Activated CD4-positive, alpha-beta T cell treated with anti-CD3 and anti-CD28 coated beads, Interleukin-2, amount 10 ng/mL, durations not matched to agents 24 days and 14 days (primary cell): ENCODE measurements at places on chromosomes 7 and 10. TPM values are rescaled to one million over a fixed set of nuclear protein-coding genes. Genes with fewer than 3 reads are reported as not detected.

- H3K4me3 ChIP-seq = no peak overlapping the region
- H3K36me3 ChIP-seq = no peaks in the 10 kb centered on the region
- H3K27ac ChIP-seq = no peak overlapping the region
- DNase-seq = no peak
- no peaks in the 10 kb centered on the region for H3K4me1 ChIP-seq
These were observed 55.1 kb upstream of the LAMB1 start for GRCh38 chr7:108057951-108058481.

DNA sequence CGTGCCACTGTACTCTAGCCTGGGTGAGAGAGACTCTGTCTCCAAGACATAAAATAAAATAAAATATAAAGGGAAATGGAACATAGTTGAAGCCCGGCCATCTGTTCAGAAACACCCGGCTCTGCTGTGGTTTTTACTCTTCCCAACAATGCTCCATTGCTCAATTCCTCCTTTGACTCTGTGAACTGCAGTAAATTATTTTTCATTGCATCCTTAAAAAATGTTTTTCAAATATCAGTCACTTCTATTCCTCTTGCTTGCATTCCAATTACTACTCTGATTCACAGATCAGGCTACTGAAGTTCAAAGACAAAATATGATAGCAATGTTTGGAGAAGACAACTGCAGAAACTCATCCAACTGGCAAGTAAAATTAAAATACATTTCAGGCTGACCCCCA, 983.0 kb downstream of the SORCS1 start:
- no peak overlapping the region for H3K4me3 ChIP-seq
- no peak overlapping the region for H3K27ac ChIP-seq
- no peak for DNase-seq
- H3K27me3 ChIP-seq = no peaks in the 10 kb centered on the region

DNA sequence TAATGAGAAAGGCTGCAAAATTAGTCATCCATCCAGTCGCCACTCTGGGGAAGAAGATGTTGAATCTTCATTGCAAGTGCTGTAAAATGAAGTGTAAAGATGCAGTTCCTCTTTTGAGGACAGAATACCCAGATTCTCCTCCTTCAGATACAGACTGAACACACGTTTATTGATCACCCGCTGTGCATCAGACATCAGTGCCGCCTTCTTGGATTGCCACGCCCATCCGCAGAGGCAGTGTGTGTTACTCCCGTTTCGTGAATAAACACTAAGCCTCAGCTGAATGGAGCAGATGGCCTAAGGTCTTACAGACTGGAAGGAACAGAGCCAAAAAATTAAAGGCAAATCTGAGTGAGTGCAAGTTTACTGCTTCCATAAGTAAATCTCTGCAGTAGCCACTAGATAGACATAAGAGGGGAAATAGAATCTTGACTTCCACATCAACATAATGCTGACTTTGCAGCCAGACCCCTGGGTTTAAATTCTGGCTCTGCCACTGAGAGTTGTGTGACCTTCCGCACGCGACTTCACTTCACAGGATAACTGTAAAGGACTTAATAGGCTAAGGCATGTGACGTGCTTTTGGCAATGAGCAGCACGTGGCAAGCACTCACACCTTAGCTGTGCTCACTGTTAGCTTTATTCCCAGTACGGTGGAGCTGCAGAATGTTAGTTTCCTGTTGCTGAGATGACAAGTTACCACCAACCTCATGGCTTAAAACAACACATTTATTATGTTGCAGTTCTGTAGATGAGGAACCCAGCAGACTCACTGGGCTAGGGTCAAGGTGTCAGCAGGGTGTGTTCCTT, 285.9 kb downstream of the CELF2 start:
- H3K36me3 ChIP-seq = peaks cover 90% of the 10 kb centered on the region
- H3K27me3 ChIP-seq = no peaks in the 10 kb centered on the region
- H3K4me1 ChIP-seq = peaks cover 7% of the 10 kb centered on the region
- no peak for DNase-seq
- no peak overlapping the region for H3K4me3 ChIP-seq

DNA sequence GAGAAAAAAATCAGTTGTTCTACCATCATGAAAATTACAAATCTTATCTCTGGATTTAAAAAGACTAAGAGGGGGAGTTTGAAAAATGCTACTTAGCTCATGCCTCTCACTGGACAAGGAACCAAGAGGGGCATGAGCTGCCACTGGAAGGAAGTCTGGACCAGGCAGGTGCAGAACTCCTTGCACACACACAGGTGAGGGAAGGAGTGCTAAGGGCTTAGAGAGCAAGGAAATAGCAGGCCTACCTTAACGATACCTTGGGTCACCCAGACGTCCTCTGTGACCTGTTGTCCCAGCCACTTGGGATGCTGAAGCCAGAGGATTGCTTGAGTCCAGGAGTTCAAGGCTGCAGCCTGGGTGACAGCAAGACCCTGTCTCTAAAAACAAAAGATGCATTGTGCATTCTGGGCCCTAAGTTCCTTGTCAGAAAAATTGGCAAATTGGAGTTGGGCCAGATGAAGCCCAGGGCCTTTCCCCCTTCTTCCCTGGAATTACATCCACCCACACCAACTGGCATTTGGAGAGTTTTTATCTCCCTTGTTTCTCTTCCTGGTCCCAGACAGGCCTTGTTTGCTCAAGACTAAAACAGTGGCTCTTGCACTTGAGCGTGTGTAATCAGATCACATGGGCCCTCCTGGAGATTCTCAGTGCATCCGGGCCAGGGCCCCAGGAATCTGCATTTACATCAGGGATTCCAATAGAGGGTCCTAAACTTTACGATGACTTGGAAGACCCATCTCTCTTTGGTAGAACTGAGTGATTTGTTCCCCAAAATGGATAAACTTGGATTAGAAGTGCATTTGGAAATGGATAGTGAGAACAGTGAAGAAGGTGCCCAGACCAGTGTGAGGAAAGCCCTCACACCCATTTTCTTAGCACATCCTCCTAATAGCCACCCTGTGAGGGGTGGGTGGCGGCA, 3.0 kb downstream of the DDIT4 start:
- H3K4me3 ChIP-seq = peak overlapping the region; percentile 96
- no peaks in the 10 kb centered on the region for H3K27me3 ChIP-seq
- peak overlapping the region; percentile 92 for H3K27ac ChIP-seq
- peaks cover 31% of the 10 kb centered on the region for H3K36me3 ChIP-seq
- peaks cover 42% of the 10 kb centered on the region for H3K4me1 ChIP-seq

DNA sequence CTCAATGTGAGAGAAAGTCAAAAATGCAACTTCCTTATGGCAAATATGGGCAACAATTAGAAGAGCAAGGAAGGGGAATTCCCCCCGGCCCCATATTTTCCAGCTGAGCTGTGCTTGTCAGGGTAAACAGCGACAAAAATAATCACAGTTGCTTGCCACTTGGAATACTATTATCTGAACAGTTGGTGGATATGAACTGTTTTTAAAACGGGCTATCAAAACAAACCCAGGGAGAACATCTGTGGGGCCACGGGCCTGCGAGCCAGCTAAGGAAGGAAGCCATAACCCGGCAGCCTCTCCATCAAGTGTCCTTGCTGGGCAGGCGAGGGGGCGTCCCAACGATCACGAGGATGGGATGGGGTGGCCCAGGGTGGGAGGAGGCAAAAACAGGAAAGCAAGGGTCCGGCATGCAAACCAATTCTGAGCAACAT, 228.4 kb downstream of the ARHGAP12 start:
- DNase-seq = no peak
- H3K4me1 ChIP-seq = peaks cover 5% of the 10 kb centered on the region
- H3K27me3 ChIP-seq = no peaks in the 10 kb centered on the region
- H3K36me3 ChIP-seq = no peaks in the 10 kb centered on the region
- no peak overlapping the region for H3K4me3 ChIP-seq

DNA sequence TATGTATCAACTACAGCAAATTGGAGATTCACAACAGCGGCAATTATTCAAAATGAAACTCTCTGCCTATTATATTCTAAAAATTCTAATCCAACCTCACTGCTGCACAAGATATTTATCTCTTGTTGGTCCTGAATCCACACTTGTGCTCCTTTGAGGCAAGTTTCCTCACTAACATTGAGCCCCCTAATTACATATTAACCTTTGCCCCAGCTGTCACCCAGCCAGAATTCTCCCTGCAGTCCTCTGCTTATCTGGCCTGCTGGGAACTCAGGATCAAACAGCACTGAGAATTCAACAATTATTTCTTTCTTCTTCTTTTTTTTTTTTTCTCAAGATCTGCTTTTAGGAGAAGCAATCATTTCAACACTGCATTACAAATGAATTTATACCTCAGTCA, 21.5 kb upstream of the PLAC9 start:
- H3K4me3 ChIP-seq = no peak overlapping the region
- H3K27me3 ChIP-seq = peaks cover 7% of the 10 kb centered on the region
- no peaks in the 10 kb centered on the region for H3K4me1 ChIP-seq
- no peak for DNase-seq
- H3K27ac ChIP-seq = no peak overlapping the region
- peaks cover 1% of the 10 kb centered on the region for H3K36me3 ChIP-seq

- H3K4me1 ChIP-seq = peaks cover 15% of the 10 kb centered on the region
- H3K27me3 ChIP-seq = no peaks in the 10 kb centered on the region
- H3K36me3 ChIP-seq = no peaks in the 10 kb centered on the region
These were observed 208.4 kb downstream of the TPST1 start for GRCh38 chr7:66413379-66414114.

- H3K27ac ChIP-seq = no peak overlapping the region
- H3K4me1 ChIP-seq = peaks cover 13% of the 10 kb centered on the region
- H3K27me3 ChIP-seq = peaks cover 5% of the 10 kb centered on the region
- H3K4me3 ChIP-seq = no peak overlapping the region
These were observed 29.9 kb downstream of the GSAP start for GRCh38 chr7:77386165-77386822.

GRCh38 chr7:43568529-43568928, 14.4 kb upstream of the STK17A start:
- no peaks in the 10 kb centered on the region for H3K36me3 ChIP-seq
- H3K4me1 ChIP-seq = peaks cover 24% of the 10 kb centered on the region
- H3K27ac ChIP-seq = no peak overlapping the region
- peak; percentile 44 for DNase-seq
- no peak overlapping the region for H3K4me3 ChIP-seq
- peaks cover 10% of the 10 kb centered on the region for H3K27me3 ChIP-seq

GRCh38 chr10:90857635-90858460, at the start of gene HTR7:
Gene HTR7 (minus strand): TSS chr10:90858039. CDS start chr10:90857671, 368 bp downstream.
- peak within 1 kb of the TSS; percentile 88 for H3K4me3 ChIP-seq
- H3K27ac ChIP-seq = peak within 1 kb of the TSS; percentile 68
- H3K36me3 ChIP-seq = no peaks in the 10 kb centered on the region
- peaks cover 4% of the 10 kb centered on the region for H3K4me1 ChIP-seq
- DNase-seq = peak; percentile 89

DNA sequence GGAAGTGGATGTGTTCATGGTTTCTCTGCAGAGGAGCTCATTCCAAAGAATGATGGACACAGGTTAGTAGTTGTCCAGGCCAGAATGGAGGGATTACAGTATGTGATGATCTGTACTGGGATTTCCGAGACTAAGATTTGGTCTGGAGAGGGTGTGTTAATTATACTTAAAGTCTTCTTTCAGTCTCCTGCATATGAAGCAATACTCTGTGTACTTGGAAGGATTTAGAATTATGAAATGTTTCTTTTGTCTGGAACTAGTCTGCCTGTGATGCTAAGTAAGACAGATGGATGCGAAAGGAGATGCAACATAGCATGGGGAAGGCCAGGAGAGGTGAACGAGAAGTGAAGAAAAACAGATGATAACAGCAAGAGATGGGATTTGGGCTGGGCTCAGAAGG, 305.1 kb upstream of the LYZL1 start:
- no peak overlapping the region for H3K27ac ChIP-seq
- H3K4me1 ChIP-seq = peaks cover 3% of the 10 kb centered on the region
- H3K36me3 ChIP-seq = no peaks in the 10 kb centered on the region
- H3K27me3 ChIP-seq = no peaks in the 10 kb centered on the region

GRCh38 chr10:99858849-99859248, 76.4 kb downstream of the ABCC2 start:
- H3K4me1 ChIP-seq = no peaks in the 10 kb centered on the region
- no peaks in the 10 kb centered on the region for H3K36me3 ChIP-seq
- DNase-seq = peak; percentile 47

GRCh38 chr10:31508882-31509281, 189.9 kb downstream of the ZEB1 start:
- no peak for DNase-seq
- H3K4me3 ChIP-seq = no peak overlapping the region
- no peak overlapping the region for H3K27ac ChIP-seq
- no peaks in the 10 kb centered on the region for H3K27me3 ChIP-seq
- peaks cover 68% of the 10 kb centered on the region for H3K36me3 ChIP-seq

- H3K4me3 ChIP-seq = peak overlapping the region; percentile 63
- H3K36me3 ChIP-seq = peaks cover 15% of the 10 kb centered on the region
- H3K4me1 ChIP-seq = peaks cover 47% of the 10 kb centered on the region
- DNase-seq = peak; percentile 89
- H3K27me3 ChIP-seq = no peaks in the 10 kb centered on the region
- H3K27ac ChIP-seq = peak overlapping the region; percentile 96
These were observed 134.4 kb upstream of the FAM3C start for GRCh38 chr7:121530227-121531174.

- no peaks in the 10 kb centered on the region for H3K27me3 ChIP-seq
- H3K4me3 ChIP-seq = peak overlapping the region; percentile 73
- H3K27ac ChIP-seq = peak overlapping the region; percentile 99
- H3K4me1 ChIP-seq = peaks cover 92% of the 10 kb centered on the region
- peak; percentile 62 for DNase-seq
These were observed 36.2 kb downstream of the PRSS2 start for GRCh38 chr7:142806957-142807356.

- DNase-seq = no peak
- H3K36me3 ChIP-seq = no peaks in the 10 kb centered on the region
- no peaks in the 10 kb centered on the region for H3K4me1 ChIP-seq
- H3K27ac ChIP-seq = no peak overlapping the region
- peaks cover 4% of the 10 kb centered on the region for H3K27me3 ChIP-seq
These were observed 116.0 kb downstream of the LHPP start for GRCh38 chr10:124577651-124578050.

Gene CALML5
- total RNA-seq = not detected in 2 replicates

Gene NRG3
- not detected in 2 replicates for total RNA-seq

Gene RNF133
- not detected in 2 replicates for total RNA-seq

Gene PNLIPRP2
- total RNA-seq = not detected in 2 replicates

Gene FZD8
- total RNA-seq = 0.38 and 0.56 TPM in 2 replicates

Gene TMEM225B
- 0.50 and 0.61 TPM in 2 replicates for total RNA-seq

Gene WDFY4
- 0.05 TPM in 1 of 2 replicates, not detected in the other for total RNA-seq

Gene HOXA11
- not detected in 2 replicates for total RNA-seq

Gene KLLN
- total RNA-seq = 0.54 and 1.0 TPM in 2 replicates
